ENCODE measurements at places on chromosomes 2 and 18.
A peak's percentile ranks its signal among the peaks of the same experiment; 100 is the strongest.

GRCh38 chr2:36403675-36404230 is 48.2 kb downstream of the CRIM1 start:
- DNase-seq = no peak

DNA sequence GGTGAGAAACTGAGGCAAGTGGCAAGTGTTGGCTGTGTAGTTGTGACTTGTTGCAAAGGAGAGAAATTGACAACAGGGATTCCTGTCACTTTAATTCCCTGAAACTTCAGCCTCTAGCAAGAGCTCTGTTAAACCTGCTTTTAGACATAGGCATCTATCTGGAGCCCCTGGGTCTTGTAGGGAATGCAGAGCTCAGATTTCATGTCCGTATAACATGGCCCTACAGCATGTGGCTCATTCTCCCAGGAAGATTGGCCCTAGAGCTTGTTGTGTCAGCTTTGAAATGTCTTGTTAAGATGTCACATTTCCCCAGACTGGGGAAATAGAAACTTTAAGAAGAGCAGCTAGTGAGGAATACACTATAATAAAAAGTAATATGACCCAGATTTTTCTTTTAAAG is 115.8 kb downstream of the POLE4 start:
- DNase-seq = peak; percentile 34

DNA sequence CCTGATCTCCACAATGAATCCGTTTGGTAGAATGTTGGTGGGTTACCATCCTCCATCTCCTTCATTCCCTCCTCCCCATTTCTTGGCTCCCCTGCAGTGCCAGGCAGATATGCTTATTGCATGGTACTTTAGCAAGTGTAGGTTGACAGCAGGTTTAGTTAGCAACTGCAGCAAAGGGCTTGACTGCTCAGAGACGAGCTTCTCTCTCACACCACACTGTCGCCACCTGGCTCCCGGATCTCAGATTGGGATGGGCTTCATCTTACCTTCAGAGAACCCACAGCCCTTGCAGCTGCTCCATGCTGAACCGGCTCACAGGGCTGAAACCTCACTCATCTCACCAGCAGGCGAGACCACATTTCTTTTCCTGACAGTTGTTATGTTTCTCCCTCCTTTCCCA is 88.8 kb downstream of the VWA3B start:
- no peak for DNase-seq

GRCh38 chr2:191560411-191560980 is 117.4 kb upstream of the NABP1 start:
- DNase-seq = no peak

- DNase-seq = no peak
Measured at GRCh38 chr2:9984871-9985480, 33.5 kb downstream of the GRHL1 start.

- peak; percentile 12 for DNase-seq
Measured at GRCh38 chr2:50613161-50613560, 418.8 kb downstream of the NRXN1 start.

GRCh38 chr18:10661317-10661716 is 135.5 kb downstream of the NAPG start:
- DNase-seq = peak; percentile 41

- peak; percentile 62 for DNase-seq
Measured at GRCh38 chr18:79574938-79575525, 104.6 kb upstream of the CTDP1 start.

GRCh38 chr18:47032945-47033344 is 2.5 kb downstream of the ELOA2 start:
- DNase-seq = no peak

DNA sequence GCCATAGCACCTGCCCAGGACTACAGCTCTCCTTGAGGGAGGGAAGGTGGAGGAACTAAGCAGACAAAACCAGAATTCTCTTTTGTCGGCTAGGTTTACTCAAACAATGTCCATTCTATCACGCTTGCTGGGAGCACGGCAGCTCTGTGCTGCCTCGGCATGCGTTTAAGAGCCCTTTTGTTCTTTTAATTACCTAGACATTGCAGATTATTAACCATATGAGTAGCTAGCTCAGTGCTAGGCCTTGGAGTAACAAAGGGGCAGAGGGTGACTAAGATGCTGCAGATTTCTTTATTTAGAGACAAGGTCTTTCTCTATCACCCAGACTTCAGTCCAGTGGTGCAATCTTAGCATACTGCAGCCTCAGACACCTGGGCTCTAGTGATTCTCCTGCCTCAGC is 11.1 kb downstream of the MSGN1 start:
- no peak for DNase-seq

GRCh38 chr2:138572318-138572717 is 70.7 kb downstream of the SPOPL start:
- no peak for DNase-seq

- DNase-seq = no peak
Measured at GRCh38 chr2:31522786-31523185, 58.0 kb downstream of the SRD5A2 start.

- peak; percentile 34 for DNase-seq
Measured at GRCh38 chr2:53130441-53130943, 637.1 kb upstream of the CHAC2 start.

DNA sequence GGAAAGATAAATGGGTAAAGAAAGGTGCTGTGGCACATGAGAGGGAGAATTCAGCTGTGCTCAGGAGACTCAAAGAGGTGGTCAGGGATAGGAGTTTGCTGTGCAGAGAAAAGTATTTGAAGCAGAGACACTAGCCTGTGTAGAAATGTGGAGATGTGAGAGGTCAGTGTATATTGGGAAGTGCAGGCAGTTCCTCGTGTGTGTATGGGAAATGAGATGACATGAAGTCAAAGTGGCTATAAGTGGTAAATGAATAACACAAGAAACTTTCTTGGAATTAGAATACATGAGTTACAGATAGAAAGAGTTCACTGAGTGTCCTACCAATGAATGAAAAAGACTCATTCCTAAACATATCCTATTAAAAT is 11.6 kb downstream of the MAP3K20 start:
- no peak for DNase-seq

GRCh38 chr2:220419647-220420046 is 792.2 kb downstream of the SLC4A3 start:
- peak; percentile 9 for DNase-seq

- DNase-seq = no peak
Measured at GRCh38 chr2:151669585-151670081, 64.6 kb downstream of the NEB start.

DNA sequence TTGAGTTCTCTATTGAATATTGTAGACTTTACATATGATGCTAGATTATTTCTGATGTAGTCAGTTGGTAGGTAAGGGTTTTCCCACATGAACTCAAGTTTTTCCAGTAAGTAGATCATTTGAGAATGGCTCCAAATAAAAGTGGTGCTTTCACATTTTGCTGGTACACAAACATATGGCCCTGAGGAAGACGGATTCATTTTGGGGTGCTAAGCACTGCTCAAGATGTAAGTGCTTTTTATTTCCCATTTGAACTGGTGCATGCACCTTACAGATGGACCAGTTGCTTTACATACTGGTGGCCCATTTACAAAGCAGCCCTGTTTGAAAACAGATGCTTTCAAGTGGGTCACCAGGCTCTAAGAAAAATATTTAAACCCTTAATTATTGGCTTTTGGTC is 266.7 kb downstream of the MEIS1 start:
- DNase-seq = no peak
